ENCODE measurements at places on chromosomes 16 and 17.

- DNase-seq = no peak
Observed at GRCh38 chr16:49003022-49003421, 278.6 kb downstream of the CBLN1 start.

GRCh38 chr17:78400581-78401240 lies 22.3 kb downstream of the PGS1 start:
- no peak for DNase-seq

GRCh38 chr16:83698964-83699363 lies 108.8 kb upstream of the HSBP1 start:
- no peak for DNase-seq

GRCh38 chr17:79843474-79843815 lies 4.2 kb upstream of the CBX4 start:
- peak; percentile 45 for DNase-seq
